ENCODE measurements at places on chromosomes 1 and 21.
A peak's percentile ranks its signal among the peaks of the same experiment; 100 is the strongest.

GRCh38 chr1:32335790-32336590 is at the start of gene MARCKSL1:
Gene MARCKSL1, minus strand, starts transcription at chr1:32336233. Its CDS starts 200 bp downstream, at chr1:32336033.
- DNase-seq: peak; percentile 23

GRCh38 chr1:31567956-31568570 is 8.3 kb upstream of the TINAGL1 start:
- no peak for DNase-seq

GRCh38 chr1:198552668-198553416 is 12.4 kb upstream of the ATP6V1G3 start:
- no peak for DNase-seq

DNA sequence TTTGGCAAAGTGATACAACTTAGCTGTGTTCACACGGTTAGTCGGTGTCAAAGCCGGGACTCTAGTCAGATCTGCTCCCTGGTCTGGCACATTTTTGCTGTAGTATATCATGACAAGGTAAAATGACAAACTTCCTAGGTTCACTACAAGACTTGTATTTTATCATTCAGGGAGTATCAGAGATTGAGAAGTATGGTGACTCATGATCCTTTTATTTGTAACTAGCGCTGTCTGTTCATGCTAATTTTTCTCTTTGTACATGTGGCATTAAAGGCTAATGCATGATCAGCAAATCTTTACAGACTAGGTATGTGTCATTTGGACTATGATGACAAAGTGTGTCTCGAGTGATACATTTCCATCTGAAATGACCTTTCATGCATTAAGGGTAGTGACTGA is 326.7 kb downstream of the SIPA1L2 start:
- DNase-seq: no peak

GRCh38 chr1:36089393-36090121 is 865 bp downstream of the ADPRS start:
- DNase-seq: no peak

DNA sequence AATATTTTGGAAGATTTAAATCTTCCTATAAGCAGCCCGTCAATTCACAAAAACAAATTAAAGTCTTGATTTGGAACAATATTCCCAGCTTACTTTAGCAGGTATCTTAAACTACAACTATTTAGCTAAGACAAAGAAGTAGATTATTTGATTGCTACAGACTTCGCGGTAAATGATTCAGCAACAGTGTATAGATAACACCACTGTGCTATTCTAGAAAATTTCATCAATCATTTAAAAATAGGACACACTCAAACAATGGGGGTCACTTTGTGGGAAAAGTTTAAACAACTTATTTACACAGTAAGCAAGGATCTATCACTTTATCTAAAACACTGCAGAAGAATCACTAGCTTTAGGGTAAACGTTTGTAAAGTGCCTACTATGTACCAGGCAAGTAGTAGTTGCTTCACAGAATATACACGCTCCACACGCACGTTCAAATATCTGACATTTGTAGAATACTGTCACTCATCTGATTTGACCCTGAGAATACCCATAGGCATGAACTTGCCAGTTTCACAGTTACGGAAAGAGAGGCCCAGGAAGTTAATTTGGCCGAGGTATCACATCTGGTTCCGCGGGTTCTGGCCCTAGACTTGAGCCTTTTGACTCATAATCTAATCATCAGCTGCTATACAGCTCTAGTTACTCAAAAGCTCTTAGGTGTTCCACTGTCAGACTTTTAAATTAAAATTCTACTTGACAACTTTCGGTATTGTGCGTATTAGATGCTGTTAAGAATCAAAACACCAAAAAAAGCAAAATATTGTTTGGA is 876 bp downstream of the DENND2C start:
- DNase-seq: no peak

GRCh38 chr1:83912876-83913275 is 86.1 kb downstream of the TTLL7 start:
- DNase-seq: no peak

DNA sequence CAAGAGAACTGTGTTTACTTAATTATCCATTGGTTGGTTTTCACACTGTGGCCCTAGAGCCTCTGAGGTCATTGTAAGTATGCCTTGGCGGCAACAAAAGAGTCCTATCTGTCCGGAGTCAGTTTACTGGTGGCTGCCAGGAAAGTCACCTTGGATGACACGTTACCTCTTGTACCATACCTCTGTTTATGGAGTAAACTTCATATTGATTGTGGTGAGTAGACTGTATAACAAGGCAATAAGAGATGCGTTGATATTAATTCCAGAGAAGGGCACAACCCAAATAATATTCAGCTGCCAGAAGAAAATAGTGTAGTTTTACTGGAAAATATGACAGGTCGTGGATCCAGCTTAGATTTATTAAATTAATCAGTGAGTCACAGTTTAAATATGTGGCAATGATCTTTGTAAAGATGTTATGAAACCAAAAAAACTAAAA is 20.4 kb upstream of the KIF14 start:
- no peak for DNase-seq

- peak; percentile 50 for DNase-seq
Observed at GRCh38 chr1:98053471-98054366, 132.9 kb upstream of the DPYD start.

- no peak for DNase-seq
Observed at GRCh38 chr1:174964972-174965361, 34.8 kb upstream of the CACYBP start.

- no peak for DNase-seq
Observed at GRCh38 chr1:37549341-37549740, 4.8 kb downstream of the SNIP1 start.

GRCh38 chr21:33767236-33767635 is 124.9 kb downstream of the ITSN1 start:
- DNase-seq: no peak

DNA sequence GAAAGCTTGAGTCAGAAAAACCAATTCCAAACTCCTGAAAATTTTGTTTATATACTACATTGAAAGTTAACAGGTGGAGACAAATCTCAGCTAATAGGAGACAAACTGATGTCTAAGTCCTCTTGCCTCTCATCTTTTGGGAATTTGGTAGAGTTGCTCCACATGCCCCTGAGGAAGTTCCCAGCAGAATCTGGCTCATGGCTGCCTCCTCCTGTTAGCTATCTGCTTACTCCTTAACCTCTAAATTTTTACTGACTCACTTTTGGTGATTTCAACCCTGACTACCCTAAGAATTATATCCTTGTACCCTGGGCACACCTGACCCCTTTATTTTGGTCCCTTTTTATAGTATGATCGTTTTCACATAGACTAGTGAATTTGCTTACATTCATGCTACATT is 633.7 kb upstream of the USP24 start:
- no peak for DNase-seq

GRCh38 chr1:90106311-90106710 is 111.4 kb downstream of the ZNF326 start:
- no peak for DNase-seq

- DNase-seq: no peak
Observed at GRCh38 chr1:197902131-197902453, 338 bp upstream of the C1orf53 start.

DNA sequence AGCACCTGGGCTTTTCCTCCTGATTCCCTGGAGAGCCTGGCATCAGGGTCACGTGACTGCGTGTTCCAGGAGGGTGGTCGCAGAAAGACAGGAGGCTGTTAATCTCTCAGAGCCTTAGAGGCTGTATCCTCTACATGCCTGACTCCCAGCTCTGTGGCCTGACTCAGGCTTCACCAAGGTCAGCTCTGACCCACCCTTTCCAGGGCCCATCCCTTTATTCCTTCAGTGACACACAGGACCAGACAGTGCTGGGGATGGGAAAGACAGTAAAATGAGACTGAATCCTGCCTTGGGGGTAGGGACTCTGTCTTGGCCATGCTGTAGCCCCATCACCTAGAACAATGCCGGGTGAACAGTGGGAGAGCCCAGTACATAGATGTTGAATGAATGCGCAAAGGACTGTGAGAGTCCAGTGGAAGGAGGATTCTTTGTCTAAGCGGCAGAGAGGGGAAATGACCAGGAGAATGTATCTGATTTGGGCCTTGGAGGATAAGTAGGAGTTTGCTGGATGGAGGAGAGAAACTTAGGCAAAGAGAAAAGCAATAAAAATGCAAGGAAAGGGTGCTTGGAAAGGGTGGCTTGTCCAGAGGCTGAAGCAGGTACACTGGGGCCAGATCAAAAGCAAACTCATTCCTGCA is 33.0 kb downstream of the EPHX1 start:
- no peak for DNase-seq

- no peak for DNase-seq
Observed at GRCh38 chr1:22075718-22076117, 23.2 kb downstream of the CDC42 start.

GRCh38 chr1:22889213-22889827 is 83.3 kb downstream of the LACTBL1 start:
- no peak for DNase-seq

DNA sequence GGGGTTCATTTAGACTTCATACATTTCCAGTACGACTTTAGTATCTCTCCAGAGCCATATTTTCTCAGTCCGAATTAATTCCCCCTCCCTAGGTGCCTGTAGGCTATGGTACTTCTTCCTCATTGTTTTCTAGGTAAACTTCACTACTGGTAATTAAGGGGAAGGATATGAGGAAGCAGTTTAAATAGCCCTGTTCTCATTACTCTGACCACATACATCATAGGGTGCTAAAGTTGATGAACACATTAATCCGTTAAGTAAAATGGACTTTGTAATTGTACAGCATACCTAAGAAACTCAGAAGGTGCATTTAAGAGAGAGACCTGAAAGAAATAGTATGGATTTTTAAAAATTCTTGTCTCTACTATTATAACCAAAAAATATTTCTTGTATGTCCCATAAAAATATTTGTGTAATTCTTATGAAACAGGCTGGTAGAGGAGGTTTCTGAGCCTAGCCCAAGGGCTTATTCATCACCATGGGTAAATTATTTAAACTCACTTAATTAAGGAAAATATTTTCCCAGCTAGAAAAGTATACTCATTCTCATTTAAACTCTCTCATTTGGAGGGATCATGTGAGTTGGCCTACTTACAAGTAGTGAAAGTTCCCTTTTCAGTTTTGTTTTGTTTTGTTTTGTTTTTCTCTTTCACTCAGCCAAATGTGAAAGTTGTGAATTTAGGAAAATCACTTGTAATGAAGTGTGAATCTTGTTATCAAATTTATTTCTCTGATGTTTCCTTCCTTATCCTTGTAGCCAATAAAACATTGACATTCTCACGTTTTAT is 2.0 kb downstream of the PRMT6 start:
- DNase-seq: no peak

DNA sequence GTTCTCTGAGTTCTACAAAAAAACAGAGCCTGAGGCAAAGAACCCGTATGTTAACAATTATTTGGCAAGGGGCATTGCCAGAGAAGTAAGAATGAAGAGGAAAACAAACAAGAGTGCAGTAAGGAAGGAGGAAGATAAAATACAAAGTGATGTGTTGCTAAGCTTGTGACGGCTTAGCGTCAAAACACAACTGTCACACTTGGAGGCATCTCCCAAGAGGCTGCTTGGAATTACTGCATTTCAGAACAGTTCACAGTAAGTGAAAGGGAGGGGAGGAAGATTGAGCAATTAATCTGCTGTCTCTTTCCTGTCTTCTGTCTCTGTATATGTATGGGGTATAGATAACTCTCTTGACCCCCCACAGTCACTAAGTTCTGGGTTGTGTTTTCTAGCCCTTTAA is 1017.0 kb upstream of the TMPRSS15 start:
- no peak for DNase-seq

DNA sequence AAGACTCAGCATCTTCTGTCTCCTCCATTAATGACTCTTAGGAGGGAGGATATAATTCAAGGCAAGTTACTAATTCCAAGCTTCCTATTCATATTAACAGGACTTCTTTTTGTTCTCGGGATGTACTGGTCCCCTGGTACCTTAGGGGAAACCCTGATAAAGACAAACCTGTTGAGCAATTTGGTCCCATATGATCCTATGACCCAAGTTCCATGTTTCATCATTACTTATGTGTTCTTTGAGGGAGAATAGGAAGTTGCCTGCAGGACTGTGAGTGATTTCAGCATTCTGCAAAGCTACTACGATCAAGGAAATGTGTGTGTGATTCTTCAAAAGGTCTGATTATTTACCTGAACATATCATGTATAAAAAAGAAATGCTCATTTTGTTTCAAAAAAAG is 5.8 kb upstream of the FMO3 start:
- DNase-seq: no peak

DNA sequence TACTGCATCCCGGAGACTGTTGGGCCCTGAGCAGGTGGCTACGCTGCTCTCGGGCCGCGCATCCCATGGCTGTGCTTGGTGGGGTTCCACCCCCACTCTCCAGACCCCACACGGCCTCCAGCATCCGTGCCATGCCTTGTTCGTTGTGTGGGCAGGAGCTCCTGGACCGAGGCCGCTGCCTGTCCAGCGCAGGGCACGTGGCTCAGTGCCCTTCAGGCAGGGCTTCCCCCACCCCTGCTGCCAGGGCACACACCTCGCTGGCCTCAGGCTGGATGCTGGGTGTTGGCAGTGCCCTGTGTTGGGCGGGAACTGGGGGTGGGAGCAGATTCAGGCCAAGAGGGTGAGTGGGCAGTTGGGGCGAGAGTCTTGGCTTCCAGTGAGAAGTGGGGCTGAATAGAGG is 9.9 kb downstream of the PRKCZ start:
- no peak for DNase-seq

- no peak for DNase-seq
Observed at GRCh38 chr1:202036595-202037387, 26.4 kb downstream of the ELF3 start.

DNA sequence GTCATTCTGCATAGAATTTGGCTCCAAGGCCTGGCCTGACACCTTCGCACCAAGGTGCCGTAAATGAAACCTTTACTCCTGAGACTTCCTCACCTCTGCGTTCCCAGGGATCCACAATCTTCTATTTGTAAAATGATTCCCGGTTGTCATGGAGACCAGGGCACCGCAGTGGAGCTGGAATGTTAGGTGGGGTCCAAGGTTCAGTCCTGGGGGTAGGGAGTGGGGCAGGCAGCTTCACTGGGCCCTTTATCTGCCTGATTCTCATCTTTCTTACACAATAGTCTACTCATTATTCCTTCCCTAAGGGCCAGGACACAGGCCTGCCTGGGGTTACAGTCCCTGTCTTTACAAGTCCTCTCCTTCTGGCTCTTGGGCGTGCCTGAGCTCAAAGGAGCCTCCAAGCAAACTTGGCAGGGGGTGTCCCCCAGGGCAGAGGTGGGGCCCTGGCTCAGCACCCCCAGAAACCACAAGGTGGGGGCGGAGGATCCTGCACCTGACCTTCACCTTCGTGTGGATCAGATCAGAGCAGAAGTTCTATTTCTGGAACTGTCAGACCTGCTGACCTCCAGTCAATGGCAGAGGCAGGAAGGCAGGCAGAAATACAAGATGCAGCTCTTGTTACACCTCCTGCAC is 51.1 kb downstream of the RIPK4 start:
- DNase-seq: no peak

GRCh38 chr1:17886838-17887441 is 131.8 kb downstream of the ACTL8 start:
- no peak for DNase-seq

GRCh38 chr21:15034126-15034853 is 30.5 kb downstream of the NRIP1 start:
- DNase-seq: no peak
